Left kidney (tissue), 8 donors: ENCODE measurements at places on chromosomes 2 and 18.
A peak's percentile ranks its signal among the peaks of the same experiment; 100 is the strongest.

DNA sequence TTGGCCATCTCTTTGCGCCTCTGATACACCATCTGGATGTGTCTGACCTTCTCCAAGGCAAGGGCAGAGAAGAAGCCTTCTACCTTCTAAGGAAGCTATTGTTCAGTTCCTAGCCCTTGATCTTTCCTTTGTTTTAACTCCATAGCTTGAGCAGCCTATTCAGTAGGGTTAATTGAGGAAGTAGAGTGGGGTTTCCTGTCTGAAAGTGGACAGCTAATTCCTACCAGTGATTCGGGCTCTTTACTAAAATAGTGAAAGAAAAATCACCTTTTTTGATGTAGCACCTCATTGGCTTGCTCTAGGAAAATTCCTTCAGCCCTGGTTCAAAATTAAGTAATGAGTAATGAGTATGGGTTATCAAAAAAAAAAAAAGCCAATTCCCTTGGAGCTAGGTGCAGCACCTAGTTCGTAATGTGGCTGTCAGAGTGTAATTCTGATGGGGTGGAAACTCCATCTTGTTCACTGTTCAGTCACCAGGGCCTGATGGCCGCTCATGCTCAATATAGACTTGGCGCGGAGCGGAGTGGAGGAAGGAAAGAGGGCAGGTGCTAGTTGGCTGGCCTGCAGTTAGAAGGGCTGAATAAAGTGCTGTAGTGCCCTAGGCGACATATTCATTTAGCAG is 2.9 kb upstream of the MGAT5 start:
- DNase-seq, result no peak

DNA sequence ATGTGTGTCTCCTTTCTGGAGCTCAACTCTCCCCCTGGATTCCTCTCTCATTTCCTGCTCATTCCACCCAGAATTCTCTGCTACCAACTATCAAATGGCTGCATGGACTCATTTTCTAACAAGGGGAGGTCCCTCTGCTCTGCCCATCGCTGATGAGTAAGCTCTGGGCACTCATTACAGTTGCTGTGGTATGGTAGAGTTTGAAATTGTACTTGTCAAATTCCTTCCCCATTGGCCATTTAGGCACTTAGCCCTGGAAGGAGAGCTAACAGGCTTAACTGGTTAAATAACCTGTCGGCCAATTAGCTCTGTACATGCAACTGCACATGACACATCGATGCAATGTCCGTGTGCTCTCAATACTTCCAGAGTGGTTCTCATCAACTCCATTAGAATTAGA is 20.4 kb downstream of the COL6A3 start:
- no peak for DNase-seq

DNA sequence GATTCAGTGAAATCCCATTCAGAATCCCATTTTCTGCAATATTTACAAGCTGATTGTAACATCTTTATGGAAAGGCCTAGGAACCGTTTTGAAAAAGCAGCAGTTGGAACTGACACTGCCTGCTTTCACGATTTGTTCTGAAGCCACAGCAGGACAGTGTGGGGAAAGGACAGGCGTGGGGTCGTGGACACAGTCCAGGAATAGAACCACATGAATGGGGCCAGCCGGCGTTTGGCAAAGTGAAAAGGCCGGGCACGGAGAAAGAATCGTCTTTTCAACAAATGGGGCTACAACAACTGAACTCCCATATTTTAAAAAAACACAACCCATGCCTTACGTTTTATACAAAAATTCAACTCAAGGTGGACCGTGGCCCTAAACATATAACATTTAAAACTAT is 69.8 kb downstream of the SLC66A2 start:
- DNase-seq, result no peak

DNA sequence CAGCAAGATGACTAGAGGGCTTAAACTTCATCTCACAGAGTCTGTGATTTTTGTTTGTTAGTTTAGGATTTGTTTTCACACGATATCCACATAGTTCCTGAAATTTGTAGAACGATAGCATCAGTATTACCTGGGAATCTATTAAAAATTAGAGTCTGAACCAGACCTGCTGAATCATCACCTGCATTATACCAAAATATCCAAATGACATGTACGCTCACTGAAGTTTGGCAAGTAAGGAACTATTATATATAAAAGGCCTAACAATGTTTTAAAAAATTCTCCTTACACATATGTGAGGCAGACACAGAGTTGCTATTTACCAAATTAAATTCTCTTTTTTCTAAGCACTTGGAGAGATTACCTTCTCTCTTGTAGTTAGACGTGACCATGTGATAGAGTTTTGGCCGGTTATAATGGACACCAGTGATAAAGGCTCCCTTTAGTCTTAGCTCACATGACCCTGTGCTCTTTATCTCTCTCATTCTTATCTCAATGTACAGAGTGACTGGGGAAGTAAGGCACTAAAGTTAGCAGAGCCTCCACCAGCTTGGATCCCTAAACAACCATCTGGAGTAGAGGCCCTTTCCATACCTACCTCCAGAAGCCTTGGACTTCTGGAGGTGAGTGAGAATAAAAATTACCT is 363.1 kb downstream of the DSC3 start:
- no peak for DNase-seq

GRCh38 chr2:220279840-220280239 is 652.4 kb downstream of the SLC4A3 start:
- no peak for DNase-seq

GRCh38 chr2:56715683-56716082 is 531.9 kb downstream of the CCDC85A start:
- DNase-seq, result no peak

DNA sequence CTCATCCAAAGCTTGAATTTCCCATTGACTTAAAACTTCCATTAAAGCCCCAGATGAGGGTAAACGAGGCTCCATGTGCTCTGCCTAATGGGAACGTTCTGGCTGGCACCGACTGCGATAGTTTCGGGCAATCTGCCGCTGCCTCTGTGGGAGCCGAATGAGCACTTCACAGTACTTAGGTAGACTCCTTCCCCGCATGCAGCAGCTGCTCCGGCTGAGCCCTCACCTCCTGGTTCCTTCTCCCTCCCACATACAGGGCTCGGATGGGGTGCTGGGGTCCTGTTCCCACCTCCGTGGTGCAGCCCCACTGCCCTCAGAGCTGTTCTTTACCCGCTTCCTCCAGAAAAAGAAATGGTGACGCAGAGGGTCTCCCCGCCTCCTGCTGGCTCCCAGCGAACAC is 476.5 kb upstream of the SALL3 start:
- no peak for DNase-seq

DNA sequence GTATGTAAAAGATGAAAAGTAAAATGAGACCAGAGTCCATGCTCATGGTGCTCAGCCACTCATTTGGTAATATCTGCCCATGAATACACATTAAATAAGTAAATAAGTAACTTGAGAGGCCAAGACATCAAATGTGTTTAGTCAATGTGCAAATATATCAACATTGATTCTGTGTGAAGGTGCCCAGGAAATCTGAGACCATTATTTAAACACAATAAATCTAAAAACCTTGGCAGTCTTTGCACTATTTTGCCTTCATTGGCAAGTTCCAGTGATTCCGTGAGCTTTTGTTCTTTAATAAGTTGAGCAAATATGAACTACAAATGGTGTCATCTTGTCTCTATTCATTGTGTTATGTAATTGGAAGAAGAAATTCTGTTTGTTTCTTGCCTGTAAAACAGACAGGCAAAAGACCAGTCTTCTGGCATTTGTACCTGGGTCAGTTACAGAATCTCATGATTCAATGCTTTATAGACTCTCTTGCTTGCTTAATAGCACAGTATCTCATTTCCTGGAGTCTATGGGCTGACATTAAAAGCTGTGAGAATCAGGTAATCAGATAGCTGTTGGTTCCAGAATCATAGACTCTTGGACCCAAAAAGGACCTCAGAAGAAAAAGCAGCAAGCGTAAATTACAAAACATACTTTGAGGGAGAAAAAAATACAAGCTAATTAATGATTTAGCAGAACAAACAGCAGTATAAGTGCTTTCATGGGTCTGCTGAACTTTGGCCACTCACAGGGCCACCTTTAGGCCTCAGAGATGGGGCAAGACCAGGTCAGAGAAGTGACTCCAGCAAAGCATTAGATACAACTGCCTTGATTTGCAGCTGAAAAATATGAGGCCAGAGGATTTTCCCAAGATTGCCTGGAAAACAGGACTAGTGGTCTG is 20.0 kb upstream of the SERPINB3 start:
- peak; percentile 41 for DNase-seq
